ENCODE measurements at places on chromosomes 3 and 15.

GRCh38 chr15:42133886-42134502, 22.4 kb downstream of the PLA2G4F start:
- DNase-seq: no peak

GRCh38 chr3:49460188-49460890, 9.7 kb upstream of the DAG1 start:
- DNase-seq: no peak

- no peak for DNase-seq
Measured at GRCh38 chr3:162760789-162761188, 1264.2 kb downstream of the OTOL1 start.

DNA sequence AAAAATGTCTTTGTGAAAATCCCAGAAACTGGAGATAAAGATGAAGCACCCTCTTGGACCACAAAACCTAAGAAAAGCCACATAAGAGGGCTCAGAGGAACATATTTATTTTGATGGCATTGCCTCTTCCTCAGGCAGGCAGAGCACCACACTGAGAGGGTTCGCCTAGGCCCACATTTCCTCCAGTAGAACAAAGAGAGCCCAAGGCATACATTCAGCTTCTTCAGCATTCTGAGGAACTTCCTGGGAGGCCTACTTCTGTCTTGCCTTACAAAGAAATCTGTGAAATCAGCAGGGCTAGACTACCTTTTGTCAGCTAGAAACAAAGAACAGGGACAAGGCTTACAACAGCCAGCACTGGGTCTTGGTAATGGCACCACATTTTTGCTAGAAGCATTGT, 1325.3 kb downstream of the SI start:
- no peak for DNase-seq

GRCh38 chr3:195714380-195715011, 6.3 kb upstream of the MUC20 start:
- no peak for DNase-seq

DNA sequence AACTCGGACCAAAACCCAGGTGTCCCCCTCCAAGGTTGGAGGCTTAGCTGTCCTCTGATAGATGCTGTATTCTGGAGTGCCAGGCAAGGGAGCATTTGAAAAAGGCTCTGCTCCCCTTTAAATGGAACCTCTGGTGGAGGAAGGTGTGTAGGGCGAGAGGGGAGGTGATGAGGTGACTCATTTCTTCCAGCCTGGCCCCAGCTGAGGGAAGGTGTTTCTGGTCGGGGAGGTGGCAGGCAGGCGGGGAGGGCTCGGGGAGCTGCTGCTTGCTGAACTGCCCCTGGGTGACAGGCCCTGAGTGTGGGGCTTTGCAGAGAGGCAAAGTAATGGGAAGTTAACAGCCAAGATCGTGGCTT, 18.8 kb downstream of the PSTPIP1 start:
- DNase-seq: no peak

- no peak for DNase-seq
Measured at GRCh38 chr15:38740206-38740605, 175.6 kb upstream of the RASGRP1 start.

GRCh38 chr3:22103423-22103822, 352.4 kb upstream of the ZNF385D start:
- DNase-seq: no peak

DNA sequence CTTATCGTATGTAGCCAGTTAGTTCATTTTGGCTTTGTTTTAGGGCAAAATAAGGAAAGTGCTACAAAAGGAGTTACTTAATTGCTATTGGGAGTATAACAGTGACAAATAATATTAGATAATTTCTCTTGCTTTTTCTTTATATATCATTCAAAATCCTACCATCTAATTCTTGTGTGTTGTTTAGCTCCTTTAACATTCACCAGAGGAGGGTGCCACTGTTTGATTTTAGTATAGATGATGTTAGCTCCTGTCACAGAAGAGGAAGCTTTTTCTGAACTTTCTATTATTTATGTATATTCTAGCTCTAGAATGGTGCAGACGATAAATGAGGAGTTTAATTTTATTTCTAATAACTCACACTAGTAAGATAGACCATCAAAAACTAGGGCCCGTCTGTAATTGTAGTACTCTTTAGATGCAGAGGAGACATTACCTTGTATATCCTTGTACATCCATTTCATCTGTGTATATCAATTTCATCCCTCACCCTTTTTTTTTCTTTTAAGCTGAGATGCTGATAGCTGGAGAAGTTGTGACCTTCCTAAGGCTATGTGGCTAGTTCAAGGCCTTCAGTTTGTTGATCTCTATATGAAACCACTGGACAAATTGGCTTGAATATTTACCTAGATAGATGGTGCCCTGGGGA, 3.0 kb downstream of the PPM1L start:
- no peak for DNase-seq

DNA sequence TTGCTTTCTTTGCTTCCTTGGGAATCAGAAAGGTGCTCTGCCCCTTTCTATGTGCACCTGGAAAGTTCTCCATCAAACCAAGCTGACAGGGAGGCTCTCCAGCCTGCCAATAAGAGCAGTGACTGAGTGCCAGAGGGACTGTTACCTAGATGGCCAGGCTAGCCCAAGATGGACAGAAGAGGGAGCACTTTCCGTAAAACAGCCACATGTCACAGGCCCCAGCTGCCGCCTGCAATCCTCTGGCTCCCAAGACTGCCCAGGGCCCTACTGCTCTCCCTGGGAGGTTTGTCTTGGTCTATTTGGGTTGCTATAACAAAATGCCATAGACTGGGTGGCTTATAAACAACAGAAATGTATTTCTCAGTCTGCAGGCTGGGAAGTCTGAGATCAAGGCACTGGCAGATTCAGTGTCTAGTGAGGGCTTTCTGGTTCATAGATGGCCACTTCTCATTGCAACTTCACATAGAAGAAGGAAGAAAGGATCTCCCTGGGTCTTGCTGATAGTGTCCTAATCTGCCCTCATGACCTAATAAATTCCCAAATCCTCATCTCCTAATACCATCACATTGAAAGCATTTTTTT, 72.3 kb downstream of the TAMM41 start:
- no peak for DNase-seq

- no peak for DNase-seq
Measured at GRCh38 chr3:138148503-138148902, 16.3 kb upstream of the A4GNT start.

DNA sequence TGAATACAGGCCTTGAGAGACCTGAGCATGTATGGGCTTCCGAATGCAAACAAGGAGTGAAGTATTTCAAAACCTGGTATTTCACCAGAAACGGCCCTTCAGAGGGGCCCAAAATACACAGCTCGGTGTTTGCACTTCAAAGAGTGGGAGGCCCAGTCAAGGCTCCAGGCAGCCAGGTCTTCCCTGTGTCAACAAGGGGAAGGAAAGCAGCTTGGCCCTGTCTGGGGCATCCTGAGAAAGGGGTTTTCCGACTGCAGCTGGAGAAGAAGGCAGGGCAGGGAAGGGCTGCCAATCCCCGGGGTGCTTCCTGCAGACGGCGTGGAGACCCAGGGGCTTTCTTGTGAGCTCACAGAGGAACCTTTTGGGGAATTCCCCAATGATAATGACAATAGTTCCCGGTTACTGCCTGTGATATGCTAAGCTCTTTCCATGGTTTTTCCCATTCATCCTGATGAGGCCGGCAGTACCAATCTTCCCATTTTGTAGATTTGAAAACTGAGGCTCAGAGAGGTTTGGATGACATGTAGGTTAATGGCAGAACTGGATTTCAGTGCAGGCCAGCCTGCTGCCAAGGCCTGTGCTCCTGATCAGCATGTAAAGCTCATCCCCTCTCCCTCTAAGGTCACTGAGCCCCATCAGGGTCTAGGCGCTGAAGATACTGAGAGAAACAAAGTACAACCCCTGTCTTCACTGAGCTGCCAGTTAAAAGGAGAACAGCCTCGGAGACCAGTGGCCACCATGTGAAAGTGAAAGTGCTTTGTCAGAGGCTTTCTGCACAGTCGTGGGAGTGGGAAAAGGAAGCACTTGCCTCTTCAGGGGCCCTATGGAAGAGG, 43.0 kb upstream of the TLE3 start:
- DNase-seq: no peak

- peak; percentile 9 for DNase-seq
Measured at GRCh38 chr15:59221511-59222505, 15.2 kb downstream of the LDHAL6B start.

- DNase-seq: no peak
Measured at GRCh38 chr3:4417449-4417848, 49.6 kb downstream of the SUMF1 start.

DNA sequence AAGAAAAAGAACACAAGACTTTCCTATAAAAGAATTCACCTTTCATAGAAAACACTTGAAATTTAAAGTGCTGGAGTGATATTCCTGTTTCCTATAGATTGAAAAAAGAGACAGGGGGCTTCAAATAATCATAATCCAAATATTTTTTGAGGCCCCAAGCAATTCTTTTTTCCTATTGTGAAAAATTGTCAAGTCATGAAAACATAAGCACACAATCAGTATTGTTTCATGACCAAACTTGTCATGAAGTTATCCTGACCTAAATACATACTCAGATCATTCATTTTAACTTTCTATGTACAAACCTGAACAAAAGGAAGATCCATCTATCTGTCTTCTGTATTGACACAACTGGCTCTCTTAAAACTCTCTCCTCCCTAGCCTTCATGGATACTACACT, 57.9 kb downstream of the AGTR1 start:
- no peak for DNase-seq

GRCh38 chr3:133568294-133569014, 5.0 kb upstream of the CDV3 start:
- no peak for DNase-seq

DNA sequence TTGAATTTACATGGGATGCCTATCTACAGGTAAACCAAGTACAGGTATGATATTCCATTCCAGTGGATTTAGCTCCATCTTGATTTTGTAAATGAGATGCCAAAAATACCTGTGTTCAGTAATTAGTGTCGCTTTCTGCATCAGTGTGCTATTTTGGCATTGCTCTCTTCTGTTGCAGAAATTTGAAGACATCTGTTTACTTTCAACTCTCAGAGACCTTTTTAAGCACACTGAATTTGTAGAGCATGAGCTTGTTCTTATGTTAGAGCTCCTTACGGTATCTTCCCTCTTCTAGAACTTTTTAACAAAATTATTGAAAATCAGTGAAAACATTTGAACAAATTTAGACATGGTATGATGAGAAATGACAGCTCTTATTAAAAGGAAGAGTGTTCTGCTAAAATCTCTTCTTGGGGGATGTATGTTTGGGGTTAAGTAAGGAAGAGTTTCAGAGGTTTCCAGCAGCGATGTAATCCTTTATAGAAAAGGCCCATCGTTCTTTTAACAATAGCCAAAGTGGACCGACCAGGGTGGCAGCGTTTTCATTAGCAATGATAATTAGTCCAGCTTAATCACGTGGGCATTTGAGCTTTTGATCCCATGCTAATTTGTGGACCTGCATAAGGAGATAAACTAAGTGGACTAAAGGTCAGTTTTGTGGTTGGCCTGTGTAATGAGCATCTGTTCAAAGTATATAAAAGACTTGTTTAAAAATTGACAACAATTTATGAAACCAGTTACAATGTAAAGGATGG, 385.4 kb downstream of the PTPRG start:
- no peak for DNase-seq

DNA sequence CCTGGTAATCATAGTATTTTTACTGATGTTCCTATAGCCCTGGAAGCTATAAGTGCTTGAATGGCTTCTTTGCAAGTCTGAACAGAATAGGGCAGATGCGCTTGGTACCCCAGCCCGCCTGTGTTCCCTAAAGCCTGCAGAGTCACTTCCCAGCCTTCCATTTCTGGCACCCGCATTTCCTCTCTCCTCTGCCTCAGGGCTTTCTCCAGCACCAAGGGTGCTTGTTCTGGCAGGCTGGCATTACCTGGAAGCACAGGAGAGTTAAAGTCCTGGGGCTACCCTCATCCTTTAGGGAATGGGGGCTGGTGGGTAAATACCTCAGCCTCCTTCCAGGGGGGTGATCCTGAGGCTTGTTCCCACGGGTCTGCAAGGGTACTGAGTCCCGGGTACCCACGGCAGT, 7.4 kb upstream of the CHRNA3 start:
- no peak for DNase-seq

- DNase-seq: no peak
Measured at GRCh38 chr3:171875923-171876412, 32.8 kb downstream of the TMEM212 start.

DNA sequence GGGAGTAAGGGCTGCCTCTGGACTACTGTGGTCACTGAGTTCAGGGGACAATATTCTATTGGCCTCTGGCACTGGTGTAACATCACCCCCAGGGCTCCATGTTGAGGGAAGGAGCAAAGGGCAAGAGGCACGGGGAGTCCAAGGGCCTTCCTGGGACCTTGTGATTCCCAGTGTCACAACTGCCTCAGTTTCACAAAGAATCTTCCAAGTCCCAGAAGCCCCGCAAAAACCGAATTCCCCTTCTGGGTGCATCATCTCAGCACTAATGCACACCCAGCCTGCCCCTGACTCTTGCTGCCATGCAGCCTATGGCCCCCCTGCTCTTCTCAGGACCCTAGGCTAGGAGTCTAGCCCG, 5.5 kb downstream of the AMOTL2 start:
- DNase-seq: no peak

GRCh38 chr3:17023006-17023664, 138.4 kb downstream of the PLCL2 start:
- no peak for DNase-seq

GRCh38 chr3:33145221-33145900, 31.5 kb downstream of the CRTAP start:
- no peak for DNase-seq

DNA sequence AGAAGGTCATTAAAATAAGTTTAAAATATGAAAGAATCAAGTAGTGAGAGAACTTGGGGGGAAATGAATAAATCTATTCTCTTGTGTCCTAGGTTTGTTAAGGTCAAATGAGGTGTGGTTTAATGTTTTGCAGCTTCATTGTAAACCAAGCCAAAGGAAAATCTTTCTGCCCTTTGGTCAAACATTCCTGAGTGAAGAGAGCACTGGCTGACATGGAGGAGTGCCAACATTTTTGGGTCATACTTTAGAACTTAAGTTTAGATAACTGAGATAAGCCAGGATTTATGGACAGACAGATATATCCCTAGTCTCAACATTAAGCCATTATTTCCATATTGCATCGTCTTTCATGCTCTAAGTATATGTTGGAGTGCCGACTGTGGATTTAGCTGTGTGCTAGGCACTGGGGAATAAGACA, 66.4 kb downstream of the PTPRG start:
- peak; percentile 30 for DNase-seq

DNA sequence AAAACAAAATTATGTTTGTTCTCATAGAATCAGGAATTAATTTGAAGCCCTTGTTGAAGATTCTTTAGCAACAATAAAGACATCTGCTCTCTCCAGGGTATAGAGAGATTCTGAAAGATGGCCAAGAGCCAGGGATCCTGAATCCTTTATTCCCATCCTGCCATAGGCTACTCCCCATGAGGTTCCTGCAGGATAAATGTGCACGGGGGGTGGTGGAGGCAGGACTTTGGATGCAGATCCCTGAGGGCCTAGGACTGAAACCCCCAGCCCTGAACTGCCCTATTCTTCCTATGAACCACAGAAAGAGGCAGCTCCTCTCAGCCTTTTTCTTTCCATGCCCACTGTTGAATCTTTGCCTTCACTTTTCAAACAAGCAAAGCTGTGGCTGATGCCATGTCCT, 17.1 kb downstream of the TMEM108 start:
- DNase-seq: no peak

- no peak for DNase-seq
Measured at GRCh38 chr3:2372306-2372705, 273.6 kb downstream of the CNTN4 start.

- DNase-seq: no peak
Measured at GRCh38 chr3:86978111-86978551, 12.8 kb downstream of the VGLL3 start.

Measured in amniotic stem cell (primary cell).